AG09319 (cell line): ENCODE measurements at places on chromosomes 7 and 10.
A peak's percentile ranks its signal among the peaks of the same experiment; 100 is the strongest.

GRCh38 chr7:11633310-11633709 lies 198.7 kb downstream of the THSD7A start:
- DNase-seq = no peak

- DNase-seq = no peak
Observed at GRCh38 chr10:90420637-90421318, 437.1 kb downstream of the HTR7 start.

DNA sequence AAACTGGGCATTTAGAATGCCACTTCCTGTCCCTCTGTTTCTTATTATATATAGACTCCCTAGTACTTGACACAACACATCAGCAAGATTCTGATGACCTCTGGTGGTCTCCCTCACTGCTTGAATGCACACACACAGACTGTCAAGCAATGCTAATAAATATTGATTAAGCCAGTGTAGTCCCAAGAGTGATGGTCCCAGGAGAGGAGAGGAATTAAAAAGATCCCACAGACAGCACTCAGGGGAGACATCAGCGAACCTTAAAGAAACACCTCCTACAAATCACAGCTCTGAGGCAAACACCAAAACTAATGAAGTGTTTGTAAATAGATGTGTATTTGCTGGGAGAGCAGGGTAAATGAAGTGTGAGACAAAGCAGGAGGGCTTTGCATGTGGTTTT lies 1291.2 kb downstream of the XPNPEP1 start:
- no peak for DNase-seq

- DNase-seq = no peak
Observed at GRCh38 chr7:5695727-5696345, 85.6 kb downstream of the RNF216 start.

DNA sequence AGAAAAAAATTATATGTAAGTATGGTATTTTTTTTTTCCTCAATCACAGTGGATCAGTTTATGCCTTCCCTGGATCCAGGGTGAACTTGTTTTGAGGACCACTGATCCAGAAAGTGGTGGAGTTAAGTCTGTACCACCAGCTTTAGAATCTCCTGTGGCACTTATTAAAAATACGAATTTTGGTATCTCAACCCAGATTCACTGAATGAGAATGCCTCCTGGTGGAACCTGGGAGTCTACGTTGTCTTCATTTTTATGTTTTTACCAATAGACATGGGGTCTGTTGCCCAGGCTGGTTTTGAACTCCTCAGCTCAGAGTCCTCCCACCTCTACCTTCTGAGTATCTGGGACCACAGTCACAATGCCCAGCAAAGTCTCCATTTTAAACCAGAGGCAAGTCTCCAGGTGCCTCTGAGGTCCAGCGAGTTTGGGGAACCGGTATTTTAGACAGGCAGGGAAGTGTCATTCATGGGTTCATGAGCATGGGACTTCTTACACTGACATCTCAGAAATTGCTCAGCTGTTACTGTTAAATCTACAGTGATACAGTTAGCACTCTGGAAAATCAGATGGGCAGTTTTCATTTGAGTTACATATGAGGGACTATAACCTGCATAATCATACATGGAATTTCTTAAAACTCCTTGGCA lies 200.9 kb downstream of the AUTS2 start:
- no peak for DNase-seq

GRCh38 chr10:117166418-117167345 lies 28.6 kb upstream of the VAX1 start:
- DNase-seq = no peak

- DNase-seq = no peak
Observed at GRCh38 chr10:89206402-89207180, 526 bp downstream of the CH25H start.

- DNase-seq = peak; percentile 8
Observed at GRCh38 chr7:115271332-115272235, 349.7 kb downstream of the MDFIC start.

- DNase-seq = no peak
Observed at GRCh38 chr10:63542835-63543575, 21.8 kb downstream of the REEP3 start.

DNA sequence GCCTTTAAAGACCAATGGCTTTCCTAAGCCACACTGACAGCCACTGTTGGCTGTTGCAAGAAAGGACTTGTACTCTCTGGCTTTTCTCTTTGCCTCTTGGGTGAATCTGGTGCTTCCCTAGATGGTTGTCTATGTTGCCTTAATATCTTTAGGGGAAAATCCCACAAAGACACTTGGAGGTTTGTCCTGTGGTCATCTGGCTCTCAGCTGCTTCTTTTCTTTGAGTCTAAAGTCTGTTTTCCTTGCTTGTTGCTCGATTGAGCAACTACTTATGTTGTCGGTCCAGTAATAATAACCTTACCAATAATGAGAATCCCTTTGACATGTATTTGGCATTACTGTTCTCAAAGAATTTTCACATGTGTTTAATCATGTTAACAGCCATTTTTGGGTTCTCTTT lies 537.6 kb downstream of the LRMDA start:
- DNase-seq = no peak

GRCh38 chr7:73582664-73583202 lies 4.4 kb upstream of the TBL2 start:
- no peak for DNase-seq

DNA sequence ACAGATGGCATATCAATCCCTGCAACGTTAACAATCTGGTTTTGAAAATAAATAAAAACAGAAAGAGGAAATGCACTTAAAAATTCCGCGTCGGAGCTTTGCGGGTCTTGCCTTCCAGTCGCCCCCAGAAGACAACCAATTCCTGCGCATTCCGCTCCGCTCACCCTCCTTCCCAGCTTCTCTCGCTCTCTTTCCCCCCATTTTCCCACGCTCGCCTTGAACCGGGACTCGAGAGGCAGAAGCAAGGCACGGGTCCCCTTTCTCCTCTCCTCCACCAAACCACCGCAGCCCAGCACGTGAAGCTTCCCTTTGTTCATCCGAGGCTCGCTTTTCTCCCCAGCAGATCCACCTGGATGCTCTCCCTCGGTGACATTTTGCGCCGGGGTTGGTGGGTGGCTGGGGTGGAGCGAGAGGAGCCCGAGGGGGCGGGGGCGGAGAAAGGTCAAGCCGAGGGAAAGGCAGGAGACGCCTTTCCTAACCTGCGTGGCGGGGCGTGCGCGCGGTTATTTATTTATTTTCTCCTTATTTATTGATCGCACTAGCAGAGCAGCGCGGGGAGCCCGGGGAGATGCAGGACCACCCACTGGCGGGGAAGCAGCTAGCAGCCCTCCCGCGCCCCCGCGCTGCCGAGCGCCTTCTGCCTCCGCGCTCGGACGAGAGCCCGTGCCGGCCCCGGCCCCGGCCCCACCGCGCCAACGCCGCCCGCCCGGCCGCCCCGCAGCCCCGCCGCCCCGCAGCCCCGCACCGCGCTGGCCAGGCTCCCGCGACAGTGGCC lies at the start of gene KCND2:
Gene KCND2, plus strand, starts transcription at position 475 of the 775 bp plus-strand sequence.
- no peak for DNase-seq

DNA sequence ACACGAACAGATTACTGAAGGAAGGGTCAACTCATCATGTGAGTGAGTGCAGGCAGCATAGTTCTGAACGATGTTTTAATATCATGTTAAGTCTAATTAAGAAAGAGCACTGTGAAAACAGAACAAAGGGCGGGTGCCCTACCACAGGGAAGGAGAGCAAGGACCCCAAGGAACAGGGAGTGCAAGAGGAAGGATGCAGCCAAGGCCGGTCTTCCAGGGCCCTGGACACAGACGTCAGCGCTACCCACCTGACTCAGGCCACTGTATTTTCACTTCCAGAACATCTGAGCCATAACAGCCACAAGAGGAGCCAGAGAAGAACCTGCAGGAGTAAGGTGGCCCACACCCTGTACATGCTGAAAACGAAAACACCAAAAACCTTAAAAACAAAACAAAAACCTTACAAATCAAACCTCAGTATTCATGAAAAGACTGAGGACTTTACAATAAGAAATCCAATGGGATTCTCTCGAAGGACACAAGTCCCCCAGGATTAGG lies 506.1 kb upstream of the AKR1E2 start:
- no peak for DNase-seq

DNA sequence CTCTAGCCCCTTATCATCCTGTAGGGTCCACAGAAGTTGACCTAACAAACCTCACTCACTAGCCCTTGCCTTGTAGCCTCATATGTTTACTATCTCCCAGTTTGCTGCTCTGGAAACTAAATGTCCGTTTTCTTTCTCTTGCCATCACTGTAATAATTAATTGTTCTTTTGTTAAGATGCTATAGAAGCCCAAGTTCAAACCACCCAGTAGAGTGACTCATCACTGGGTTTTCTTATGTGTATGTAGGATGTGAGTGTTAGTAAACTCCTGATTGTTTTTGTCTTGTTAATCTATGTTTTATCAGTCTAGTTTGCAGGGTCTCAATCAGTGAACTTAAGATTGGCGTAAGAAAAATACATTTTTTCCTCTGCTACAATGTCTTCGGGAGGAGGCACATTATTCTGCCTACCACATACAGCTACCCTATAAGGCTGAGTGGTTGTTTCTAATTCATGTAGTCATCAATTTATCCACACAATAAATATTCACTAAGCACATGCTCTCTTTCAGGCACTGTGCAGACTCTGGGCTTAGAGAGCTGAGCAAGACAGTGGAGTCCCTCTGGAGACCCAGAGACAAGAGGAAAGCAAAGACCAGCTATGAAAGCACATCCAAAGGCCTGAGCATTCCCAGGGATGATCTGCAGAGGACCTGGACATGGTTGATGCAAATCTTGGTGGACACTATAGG lies 474.1 kb upstream of the AKR1E2 start:
- DNase-seq = no peak
